NCI-H510A (cell line): ENCODE measurements at places on chromosomes 2 and 18.

DNA sequence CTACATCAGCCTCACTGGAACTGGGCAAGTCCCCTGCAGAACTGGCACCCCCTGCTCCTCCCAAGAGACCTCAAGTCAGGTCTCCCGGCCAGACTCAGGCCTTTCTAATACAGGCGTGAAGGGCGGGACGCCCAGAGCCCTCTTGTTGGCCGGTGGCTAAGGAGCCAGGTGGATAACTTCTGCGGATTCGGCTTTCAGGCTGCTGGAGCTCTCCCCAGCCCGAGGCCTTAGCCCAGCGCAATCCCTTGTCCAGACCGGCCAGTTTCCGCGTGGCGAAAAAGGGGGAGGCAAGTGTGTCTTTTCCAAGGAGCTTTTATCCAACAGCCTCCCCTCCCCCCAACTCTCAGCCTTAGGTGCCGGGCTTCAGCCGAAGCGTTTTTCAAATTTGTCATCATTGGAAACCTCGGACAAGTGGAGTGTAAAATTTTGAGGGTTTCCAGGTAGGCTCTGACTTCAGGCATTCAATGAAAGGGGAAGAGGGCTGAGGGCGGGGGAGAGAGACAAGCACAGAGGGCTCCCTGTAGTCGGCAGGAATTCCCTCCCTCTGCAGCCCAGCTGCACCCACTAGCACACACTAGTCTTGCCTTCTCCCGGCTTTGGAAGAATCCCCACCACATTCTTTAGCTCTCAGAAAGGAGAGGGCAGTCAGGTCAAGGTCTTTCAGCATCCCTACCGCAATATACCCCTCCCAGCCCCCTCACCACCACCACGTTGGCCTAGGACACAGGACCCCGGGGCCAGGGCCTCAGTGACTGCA is 9.5 kb upstream of the SATB2 start:
- no peak for DNase-seq

DNA sequence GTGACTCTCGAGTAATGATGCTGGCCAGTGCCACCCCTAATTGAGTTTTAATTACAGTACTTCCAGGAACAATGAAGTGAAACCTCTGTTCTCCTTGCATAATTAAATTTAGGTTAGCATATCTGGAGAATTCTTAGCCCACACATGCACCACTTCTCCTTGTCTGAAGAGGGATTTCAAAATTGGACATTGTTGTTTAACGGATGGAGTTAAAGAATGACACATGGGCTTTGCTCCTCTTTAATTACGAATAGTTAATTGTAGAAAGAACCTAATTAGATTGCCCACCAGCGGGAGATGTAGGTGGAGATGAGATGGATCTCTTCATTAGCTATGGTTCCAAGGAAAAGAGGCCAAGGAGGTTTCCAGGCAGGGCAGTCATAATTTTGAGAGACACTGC is 33.1 kb upstream of the EN1 start:
- no peak for DNase-seq

- DNase-seq, result no peak
These were observed 11.0 kb downstream of the IL18R1 start for GRCh38 chr2:102366406-102367112.

GRCh38 chr2:102809291-102810189 is 47.7 kb downstream of the TMEM182 start:
- DNase-seq, result no peak

DNA sequence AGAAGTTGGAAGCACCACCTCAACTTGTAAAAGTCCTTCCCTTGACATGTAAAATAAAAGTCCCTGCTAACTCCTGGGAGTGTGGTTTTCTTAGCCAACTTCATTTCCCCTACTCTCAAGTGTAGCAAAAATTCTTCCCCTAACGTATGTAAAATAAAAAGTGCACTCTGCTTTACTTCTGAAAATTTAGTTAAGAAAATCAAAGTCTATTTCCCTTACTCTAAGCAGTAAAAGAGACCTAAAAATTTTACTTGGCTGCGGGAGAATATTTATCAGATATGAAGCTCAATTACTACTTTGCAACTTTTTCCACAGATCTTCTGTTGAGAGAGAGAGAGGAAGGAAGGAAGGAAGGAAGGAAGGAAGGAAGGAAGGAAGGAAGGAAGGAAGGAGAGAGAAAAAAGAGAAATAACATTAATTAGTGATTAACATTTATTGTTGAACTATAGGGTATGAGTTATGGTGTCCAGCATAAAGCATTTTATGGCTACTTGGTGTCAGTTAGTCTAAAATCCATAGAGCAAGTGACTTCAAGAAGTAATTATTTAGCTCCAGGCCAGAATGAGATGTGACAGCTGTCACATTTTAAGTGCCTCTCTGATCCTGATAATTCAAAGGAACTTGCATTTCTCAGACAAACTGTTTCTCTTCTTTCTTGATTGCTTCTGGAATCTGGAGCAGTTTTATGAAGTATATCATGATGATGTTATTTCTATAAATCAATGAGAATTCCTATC is 210.3 kb downstream of the TMX3 start:
- DNase-seq, result no peak

- DNase-seq, result no peak
These were observed 71.3 kb downstream of the SLC25A12 start for GRCh38 chr2:171822525-171823322.

- DNase-seq, result no peak
These were observed 122.1 kb downstream of the ACOXL start for GRCh38 chr2:110854355-110855081.

DNA sequence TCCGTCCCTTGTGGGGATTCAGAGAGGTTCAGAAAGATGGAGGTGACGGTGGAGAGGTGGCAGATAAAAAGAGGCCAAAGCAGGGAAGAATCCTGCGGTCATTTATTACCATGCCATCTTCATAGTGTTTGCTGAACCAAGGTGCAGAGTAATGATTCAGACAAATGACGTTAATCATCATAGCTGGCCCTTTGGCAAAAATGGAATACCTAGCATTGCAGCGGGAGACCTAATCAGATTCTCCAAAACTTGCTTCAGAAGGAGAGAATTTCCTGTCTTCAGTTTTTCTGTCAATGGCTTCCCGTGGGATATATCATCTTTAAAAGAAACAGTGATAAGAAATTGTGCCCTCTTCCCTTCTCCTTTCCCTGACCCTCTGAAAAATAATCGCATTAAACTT is 175.4 kb downstream of the PTGR3 start:
- DNase-seq, result no peak

- DNase-seq, result peak; percentile 65
These were observed 97.2 kb downstream of the INSIG2 start for GRCh38 chr2:118185210-118186109.

GRCh38 chr2:224158831-224159230 is 119.7 kb upstream of the SERPINE2 start:
- DNase-seq, result no peak

GRCh38 chr2:106705877-106706276 is 180.1 kb downstream of the ST6GAL2 start:
- no peak for DNase-seq

DNA sequence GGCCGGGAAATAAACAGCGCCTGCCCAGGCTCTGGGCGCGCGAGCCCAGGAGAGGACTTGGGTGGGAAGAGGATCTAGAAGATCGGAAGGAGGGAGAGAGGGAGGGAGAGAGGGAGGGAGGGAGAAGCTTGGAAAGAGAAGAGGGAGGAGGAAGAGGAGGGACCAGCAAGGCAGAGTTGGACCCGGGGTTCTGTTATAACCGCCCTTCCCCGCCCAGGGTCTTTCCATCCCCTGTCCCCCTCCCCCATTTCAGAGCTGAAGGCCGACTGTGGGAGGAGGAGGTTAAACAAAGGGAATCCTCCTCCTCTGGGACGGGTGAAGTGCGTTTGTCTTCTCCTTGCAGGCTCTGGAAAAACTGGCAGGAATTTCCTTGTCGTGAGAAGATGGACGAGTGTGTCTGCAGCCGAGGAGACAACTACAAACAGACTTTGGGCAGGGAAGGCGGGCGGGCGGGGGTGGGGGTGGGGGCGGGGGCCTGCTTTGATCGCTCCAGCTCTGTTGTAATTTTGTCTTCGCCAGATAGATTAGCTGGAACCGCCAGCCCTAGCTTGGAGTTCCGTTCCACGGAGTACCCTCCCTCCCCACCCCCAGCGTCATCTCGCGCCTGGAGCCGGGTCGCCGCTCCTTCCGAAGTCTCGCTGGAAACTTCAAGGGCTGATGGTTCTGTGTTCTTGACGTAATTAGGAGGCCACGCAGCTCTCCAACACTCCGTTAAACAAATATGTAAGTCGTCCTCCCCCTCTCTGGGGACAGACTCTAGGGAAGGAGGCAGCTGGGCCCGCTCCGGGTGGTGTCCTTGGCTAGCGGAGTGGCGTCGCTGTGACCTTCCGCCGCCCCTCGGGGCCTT is 6.4 kb upstream of the SP9 start:
- no peak for DNase-seq

DNA sequence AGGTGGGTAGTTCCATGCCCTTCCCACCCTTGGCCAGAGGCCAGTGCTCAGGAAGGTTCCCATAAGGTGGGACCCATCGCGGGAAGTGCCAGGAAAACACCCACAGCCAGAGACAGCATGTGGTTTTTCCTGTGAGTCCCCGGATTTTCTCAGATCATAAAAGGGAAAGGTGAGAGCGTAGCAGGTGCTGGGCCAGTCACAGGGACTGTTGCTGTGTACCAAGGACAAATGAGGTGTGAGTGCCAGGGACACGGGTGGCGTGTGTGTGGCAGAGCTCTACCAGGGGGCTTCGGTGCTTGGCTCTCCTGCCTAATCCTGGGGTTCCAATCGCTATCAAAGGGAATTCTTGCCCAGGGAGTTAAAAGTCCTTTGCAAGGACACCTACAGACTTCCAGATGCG is 159.6 kb upstream of the SMAD2 start:
- DNase-seq, result no peak

GRCh38 chr2:39017334-39017733 is 103.5 kb downstream of the SOS1 start:
- no peak for DNase-seq

DNA sequence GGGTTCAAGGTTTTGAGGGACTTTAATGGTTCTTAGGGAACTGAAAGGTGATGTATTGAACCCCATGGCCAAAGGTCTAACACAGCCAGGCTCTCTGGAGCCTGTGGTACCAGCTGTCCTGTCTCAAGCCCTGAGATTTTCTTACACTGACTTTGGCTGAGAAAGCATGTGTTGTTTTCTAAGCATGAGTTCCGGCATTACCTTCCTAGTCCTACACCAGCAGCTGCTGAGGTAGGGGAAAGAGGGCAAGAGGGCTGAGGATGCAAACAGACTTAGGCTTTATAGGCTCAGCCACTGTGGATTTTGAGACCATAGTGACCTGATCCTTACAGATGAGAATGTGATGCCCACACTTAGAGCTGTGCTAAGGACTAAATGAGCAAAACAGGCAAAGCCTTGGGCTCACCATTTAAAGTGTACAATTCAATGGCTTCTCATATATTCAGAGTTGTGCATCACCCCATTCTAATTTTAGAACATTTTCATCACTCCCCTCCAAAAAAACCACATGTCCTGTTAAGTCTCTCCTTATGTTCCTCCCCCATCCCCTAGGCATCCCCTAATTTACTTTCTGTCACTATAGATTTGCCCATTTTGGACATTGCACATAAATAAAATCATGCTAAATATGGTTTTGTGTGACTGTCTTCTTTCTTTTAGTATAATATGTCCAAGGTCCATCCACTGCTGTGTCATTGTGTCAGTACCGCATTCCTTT is 99.7 kb upstream of the OTOS start:
- DNase-seq, result no peak

GRCh38 chr2:237222601-237223041 is 136.9 kb downstream of the COPS8 start:
- DNase-seq, result no peak

DNA sequence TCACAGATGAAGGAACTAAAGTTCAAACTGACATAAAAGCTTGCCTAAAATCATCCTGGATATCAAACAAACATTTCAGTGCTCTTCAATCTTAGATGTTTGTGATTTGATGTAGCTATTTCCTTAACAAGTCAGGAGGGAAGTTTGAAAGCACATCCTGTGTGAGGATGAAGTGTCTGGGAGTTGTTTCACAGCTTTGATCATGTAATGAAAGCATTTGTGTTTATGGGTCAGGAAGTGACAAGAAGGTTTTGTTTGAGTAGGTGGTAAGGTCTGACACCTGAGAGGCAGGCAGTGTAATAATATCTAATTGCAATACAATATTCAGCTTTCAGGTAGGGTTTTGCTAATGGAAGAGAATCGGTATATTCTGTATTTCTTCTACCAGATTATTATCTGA is 26.0 kb upstream of the CSRNP3 start:
- DNase-seq, result peak; percentile 3

DNA sequence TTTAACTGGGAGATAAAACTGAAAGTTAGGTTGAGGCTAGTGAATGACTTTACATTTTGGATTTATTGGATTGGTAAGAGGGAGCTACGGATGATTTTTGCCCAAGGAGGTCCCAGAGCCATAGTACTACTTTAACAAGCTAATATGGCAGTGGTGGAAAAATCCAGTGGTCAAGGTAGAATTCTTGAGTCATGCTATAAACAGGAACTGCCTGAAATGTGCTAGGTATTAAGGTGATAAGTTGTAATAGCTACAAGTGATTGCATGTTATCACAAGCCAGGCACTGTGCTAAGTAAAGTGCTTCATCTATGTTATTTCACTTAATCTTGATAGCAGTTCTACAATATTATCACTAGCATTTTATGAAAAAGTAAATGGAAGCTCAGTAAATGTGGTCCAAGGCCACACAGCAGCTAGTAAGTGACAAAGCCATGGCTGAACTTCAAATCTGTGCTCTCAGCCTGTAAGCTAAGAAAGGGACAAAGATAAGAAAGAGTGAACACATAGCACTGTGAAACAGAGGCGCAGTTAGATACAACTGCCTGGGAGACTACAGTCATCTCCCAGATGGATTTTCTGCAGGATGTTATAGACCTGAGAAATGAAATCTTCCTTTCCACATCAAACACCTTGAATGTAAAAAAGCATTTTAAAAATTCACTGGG is 469.6 kb downstream of the TGIF1 start:
- no peak for DNase-seq

- peak; percentile 13 for DNase-seq
These were observed 109.3 kb downstream of the CHST9 start for GRCh38 chr18:27075828-27076227.

- DNase-seq, result no peak
These were observed 71.2 kb downstream of the FIGN start for GRCh38 chr2:163664610-163665009.

- DNase-seq, result no peak
These were observed 312.3 kb upstream of the PKDCC start for GRCh38 chr2:41735476-41735875.

GRCh38 chr2:108589781-108590180 is 55.5 kb downstream of the LIMS1 start:
- DNase-seq, result no peak

DNA sequence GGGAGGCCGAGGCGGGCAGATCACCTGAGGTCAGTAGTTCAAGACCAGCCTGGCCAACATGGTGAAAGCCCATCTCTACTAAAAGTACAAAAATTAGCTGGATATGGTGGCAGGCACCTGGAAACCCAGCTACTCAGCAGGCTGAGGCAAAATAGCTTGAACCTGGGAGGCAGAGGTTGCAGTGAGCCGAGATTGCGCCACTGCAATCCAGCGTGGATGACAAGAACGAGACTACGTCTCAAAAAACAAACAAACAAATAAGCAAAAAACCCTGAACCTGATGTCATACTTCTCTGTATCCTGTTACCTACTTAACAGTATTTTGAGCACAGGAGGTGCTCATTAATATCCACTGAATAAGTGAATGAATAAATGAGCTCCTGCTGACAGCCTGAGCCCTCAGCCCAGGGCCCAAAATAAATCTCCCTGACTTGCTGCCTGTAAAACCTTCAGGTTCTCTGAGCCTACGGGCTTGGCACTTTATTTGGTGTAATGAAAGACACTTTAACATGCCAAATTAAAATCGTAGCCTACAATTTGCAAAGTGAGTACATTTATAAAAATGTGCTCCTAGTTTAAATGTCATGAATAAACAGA is 215.1 kb downstream of the ZNF385B start:
- no peak for DNase-seq

- no peak for DNase-seq
These were observed 8.1 kb downstream of the AOX1 start for GRCh38 chr2:200593905-200594304.
